AG04450 (cell line): ENCODE measurements at places on chromosomes 12 and 14.

DNA sequence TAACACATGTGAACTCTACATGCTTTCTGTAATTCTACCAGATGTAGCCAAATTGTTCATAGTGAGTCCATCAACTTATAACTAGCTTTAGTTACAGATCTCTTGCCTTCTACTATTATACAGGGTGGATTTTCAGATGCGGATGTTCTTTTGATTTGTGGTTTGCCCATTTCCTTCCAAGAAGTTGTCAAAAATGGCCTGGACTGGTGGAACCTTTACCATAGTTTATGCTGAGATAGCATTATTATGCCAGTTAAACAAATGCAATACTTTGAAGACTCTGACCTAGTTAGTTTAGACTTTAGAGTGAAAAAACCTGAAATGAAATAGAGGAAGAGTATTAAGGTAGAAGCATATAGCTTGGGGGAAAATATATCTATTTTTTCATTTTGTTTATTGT, 27.4 kb upstream of the CFL2 start:
- no peak for DNase-seq

DNA sequence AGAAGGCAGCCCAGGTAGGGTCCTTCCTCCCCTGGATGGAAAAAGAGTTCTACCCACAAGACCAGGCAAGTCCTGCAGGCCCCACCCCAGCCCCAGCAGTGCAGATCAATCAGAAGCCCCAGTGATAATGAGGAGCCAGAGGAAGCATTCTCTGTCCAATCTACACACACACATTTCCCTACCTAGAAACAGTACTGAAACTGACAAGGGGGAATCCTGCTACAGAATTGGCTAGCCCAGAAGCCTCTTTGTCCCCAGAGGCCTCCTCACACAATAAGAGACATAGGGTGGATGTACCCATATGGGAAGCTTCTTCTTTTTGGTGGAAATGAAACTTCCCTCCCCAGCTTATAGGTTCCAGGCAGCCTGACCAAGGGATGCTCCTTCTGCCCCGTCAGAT, 9.9 kb downstream of the FSCB start:
- no peak for DNase-seq

- no peak for DNase-seq
Observed at GRCh38 chr14:99730876-99731546, 46.9 kb downstream of the CYP46A1 start.

DNA sequence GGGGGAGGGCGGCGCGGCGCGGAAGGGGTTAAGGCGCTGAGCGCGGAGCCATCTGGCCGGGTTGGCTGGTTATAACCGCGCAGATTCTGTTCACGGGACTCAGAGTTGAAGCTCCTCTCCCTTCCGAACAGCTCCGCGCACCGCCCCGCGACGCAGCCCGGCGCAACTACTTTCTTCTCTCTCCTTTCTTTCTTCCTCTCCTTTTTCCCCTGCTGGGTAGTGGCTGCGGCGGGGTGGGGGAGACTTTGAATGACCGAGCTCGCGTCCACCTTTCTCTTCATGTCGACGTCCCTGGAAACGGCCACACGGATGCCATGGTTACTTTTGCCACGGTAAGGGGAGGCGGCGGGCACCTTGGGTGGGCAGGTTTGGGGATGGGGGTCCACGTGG, at the start of gene NTF3:
Gene NTF3, plus strand, starts transcription at position 98 of the 390 bp plus-strand sequence. Its CDS starts 217 bp downstream, at position 315.
- DNase-seq: peak; percentile 39

DNA sequence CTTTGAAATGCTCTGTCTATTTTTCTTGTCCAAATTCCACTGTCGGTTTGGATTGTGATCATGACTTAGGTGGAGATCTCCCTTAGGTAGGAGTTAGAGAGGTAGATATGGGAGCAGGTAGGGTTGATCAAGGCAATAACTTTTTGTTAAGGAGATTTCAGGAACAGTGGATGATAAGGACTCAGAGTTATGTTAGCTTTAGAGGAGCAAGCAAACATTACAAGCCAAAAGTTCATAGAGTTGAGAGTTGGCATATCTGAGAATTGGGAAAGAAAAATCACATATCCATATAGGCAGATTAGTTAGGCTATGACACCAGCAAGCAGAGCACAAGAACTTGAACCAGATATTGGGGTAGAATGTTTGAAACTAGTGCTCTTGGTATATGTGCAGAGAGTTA, 43.1 kb upstream of the C12orf75 start:
- DNase-seq: no peak

DNA sequence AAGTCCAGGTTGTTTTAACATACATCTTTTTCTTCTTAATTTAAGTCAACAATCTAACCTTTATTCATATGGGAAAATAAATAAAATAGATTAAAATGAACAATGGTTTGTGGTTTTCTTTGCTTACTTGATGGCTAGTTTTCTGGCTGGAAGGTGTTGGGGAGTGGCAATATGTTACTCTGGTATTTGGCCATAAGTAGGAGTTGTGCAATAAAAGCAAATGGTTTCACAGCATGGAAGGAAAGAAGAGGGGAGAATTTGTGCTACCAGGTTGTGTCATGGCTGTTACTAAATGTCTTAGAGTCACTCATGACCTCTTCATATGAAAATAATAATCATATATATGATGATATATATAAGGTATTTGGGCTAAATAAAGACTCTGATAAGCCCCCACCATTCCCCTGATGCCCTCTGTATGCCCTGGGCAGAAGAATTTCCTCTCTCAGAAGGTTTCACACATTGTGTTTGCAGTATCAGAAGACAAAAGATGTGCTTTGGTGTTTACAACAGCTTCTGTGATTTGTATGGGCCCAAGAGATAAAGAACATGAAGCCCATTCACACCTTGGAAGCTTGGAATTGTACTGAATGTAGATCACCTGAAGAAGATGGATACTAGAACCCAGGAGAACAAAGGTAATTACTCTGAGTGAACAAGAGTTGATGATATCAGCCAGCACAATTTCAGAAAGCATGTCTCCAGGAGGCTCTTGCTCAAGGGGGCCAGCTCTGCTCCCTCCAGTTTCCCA, 160.9 kb downstream of the ALG10B start:
- DNase-seq: no peak

GRCh38 chr14:43132441-43132840, 1374.6 kb downstream of the FSCB start:
- DNase-seq: no peak

GRCh38 chr14:92224358-92224954, 98.5 kb upstream of the SLC24A4 start:
- DNase-seq: no peak

GRCh38 chr12:2955888-2956287, 3.3 kb upstream of the TEAD4 start:
- no peak for DNase-seq

GRCh38 chr14:64407329-64407728, 19.2 kb downstream of the MTHFD1 start:
- no peak for DNase-seq

- no peak for DNase-seq
Observed at GRCh38 chr12:96054244-96054610, 18.8 kb upstream of the LTA4H start.

DNA sequence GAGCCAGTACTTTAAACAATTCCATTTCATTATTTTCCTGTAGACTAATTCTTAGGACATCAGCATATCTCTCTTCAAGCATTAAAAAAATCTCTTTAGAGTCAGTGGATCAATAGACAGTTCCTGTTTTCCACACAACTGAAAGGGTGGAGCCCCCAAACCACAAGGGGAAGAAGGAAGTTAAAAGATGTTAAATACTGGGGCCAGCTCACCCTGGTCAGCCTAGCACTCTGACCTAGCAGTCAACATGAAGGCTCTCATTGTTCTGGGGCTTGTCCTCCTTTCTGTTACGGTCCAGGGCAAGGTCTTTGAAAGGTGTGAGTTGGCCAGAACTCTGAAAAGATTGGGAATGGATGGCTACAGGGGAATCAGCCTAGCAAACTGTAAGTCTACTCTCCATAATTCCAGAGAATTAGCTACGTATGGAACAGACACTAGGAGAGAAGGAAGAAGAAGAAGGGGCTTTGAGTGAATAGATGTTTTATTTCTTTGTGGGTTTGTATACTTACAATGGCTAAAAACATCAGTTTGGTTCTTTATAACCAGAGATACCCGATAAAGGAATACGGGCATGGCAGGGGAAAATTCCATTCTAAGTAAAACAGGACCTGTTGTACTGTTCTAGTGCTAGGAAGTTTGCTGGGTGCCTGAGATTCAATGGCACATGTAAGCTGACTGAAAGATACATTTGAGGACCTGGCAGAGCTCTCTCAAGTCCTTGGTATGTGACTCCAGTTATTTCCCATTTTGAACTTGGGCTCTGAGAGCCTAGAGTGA, at the start of gene LYZ:
Gene LYZ, plus strand, starts transcription at position 220 of the 777 bp plus-strand sequence. Its CDS starts 28 bp downstream, at position 248.
- DNase-seq: no peak

- DNase-seq: no peak
Observed at GRCh38 chr12:94670075-94670474, 19.7 kb upstream of the TMCC3 start.

DNA sequence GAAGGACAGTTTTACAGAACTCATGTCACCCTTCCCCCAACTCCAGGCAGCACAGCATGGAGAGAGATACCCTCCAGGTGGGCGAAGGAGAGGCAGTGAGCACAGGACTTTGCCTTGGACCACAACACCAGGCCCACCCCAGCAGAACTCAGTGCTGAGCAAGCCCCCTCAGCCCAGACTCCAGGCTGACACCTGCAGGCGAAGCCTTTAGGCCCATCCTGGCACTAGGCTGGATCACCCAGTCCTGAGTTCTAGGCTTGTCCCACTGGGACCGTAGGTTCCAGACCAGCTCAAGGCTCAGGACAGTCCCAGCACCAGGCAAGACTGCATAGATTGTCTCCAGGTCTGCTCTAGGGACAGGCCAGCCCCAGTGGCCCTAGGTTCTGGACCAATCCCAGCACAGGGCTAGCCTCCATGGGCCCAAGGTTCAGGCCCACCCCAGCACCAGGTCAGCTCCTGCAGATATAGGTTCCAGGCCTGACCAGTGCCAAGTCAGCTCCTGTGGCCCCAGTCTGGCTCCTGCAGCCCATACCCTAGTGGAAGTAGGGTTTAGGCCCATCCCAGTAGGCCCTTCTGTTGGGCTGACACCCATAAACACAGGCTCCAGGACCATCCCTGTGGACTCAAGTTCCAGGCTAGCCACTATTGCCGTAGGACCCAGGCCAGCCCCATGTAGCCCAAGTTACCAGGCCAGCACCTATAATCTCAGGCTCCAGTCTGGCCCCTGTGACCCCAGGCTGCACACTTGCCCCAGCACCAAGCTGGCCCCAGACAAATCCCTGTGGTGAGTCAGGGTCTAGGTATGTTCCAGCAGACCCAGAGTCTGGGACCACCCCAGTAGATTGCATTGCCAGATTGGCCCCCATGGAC, 9.4 kb downstream of the WASHC3 start:
- no peak for DNase-seq

- no peak for DNase-seq
Observed at GRCh38 chr12:101772012-101772775, 32.9 kb upstream of the SYCP3 start.

DNA sequence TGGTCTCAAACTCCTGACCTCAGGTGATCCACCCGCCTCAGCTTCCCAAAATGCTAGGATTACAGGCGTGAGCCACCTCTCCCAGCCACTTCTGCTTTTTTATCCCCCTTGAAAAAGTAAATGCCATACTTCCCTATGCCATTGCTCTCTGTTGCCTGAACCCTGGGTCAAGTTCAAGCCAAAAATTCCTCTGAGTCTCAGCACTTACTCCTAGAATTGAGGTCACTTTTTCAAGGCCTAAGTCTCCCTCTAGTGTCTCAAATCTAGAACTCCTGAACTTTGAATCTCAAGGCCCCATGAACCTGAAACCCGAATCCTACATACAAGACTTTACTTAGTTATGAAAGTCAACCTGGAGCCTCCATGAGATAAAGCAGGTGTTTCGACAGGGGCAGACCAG, 1.4 kb upstream of the APOBEC1 start:
- DNase-seq: no peak

DNA sequence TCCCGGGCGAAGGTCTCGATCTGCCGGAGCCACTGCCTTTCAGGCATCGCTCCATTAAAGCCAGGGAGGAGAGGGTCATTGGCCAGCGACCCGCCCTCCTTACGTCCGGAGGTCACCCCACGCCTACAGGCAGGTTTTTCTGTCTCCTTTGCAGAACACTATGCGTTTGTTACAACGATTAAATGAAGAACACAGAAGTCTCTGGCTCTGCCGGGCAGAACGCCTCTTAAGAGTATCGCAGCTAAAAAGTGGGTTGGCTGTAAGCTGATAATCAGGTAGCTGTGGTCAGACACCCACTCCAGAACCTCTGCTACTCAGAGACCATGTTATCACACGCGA, 15.0 kb downstream of the OTX2 start:
- no peak for DNase-seq

- no peak for DNase-seq
Observed at GRCh38 chr12:72295744-72296143, 23.6 kb downstream of the TRHDE start.

DNA sequence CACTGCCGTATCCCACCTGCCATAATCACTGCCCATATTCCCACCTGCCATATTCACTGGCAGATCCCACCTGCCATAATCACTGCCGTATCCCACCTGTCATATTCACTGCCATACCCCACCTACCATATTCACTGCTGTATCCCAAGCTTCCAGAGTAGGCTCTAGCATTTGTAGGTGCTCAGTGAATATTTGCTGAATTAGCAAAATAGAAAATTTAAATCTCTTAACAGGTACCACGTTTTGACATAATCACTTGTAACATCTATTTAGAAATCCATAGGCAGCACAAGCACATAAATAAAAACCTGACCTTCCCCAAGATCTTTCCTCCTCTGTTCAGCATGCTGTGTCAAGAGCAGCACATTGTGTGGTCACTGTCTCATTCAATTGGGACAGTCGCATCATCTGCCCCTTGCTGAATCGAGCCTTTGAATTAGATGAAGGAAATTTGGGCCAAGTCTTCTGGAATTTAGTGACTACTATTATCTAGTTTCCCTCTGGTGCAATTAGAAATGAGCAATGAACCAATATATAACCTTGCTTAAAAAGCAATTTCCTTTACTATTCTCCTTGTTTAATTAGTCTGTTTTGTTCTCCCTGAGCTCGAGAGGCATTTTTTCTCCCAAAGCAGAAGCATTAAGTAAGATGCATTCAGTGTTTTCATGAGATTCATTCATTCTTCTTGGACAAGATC, 144.9 kb upstream of the FGD4 start:
- DNase-seq: no peak

DNA sequence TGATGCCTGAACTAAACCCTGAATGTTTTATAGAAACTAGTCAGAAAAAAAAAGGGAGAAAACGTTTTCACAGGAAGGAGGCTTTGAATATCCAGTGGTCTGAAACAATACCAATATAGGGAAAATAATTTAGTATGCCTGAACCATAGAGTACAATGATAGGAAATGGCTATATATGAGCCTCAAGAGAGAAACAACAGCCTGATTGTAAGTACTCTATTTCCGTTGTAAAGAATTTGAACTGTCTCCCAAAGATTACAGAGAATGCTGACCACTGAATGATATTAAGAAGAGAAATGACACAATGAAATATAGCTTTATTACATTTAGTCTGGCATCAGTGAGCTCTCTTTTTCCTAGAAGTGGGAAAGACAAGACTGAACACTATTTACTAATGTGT, 5.5 kb upstream of the GABARAPL1 start:
- no peak for DNase-seq
